Thoracic aorta (tissue), 2 donors: ENCODE measurements at places on chromosomes 5 and 9.

DNA sequence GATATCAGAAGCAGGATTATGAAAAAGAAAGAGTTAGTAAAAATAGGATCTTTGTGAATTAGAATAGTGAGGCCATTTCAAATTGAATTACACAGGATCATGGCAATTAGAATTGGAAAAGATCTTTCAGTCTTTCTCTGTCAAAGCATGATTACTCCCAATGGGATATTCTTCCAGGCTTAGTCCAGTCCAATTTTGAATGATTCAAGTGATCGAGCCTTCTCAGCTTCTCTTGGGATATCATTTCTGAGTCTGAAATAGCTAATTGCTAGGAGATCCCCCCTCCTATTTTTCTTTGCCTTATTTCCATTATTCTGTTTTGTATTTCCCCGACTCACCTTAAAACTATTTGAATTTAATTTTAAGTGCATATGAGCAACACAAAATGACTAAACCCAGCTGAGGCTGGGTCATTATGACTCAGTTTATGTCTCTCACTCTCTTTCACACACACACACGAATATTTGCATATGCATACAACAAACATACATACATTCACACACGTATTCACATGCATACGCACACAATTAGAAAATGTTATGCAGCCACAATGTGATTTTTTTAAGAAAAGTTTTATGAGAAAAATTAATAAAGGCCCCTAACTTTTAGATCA lies 34.8 kb upstream of the EFNA5 start:
- no peak for DNase-seq

DNA sequence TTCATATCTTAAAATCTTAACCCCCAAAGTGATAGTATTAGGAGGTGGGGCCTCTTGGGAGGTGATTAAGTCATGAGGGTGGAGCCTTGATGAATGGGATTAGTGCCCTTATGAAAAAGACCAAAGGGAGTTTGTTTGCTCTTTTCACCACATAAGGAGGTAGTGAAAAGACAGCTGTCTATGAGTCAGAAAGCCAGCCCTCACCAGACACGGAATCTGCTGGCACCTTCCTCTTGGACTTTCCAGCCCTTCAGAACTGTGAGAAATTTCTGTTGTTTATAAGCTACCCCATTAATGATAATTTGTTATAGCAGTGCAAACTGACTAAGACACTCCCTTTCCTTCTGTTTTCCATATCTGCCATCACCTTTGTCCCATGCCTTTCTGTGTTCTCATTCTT lies 20.8 kb downstream of the IFNB1 start:
- DNase-seq, result no peak

DNA sequence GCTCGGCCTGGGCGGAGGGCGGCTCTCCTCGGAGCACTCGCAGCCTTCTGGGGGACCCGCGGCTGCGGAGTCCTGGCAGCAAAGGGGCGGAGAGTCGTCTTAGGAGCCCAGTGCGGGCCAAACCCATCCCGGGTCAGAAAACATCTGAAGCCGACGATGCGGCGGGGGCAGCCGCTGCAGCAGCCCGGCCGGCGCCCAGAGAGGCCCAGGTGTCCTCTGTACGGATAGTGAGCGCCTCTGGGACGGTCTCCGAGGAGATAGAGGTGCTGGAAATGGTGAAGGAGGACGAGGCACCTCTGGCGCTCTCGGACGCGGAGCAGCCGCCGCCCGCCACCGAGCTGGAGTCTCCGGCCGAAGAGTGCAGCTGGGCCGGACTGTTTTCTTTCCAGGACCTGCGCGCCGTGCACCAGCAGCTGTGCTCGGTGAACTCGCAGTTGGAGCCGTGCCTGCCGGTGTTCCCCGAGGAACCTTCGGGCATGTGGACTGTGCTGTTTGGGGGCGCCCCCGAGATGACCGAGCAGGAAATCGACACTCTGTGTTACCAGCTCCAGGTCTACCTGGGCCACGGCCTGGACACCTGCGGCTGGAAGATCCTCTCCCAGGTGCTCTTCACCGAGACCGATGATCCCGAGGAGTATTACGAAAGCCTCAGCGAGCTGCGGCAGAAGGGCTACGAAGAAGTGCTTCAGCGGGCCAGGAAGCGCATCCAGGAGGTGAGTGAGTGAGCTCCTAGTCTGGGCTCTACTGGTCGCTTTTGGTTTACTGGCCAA lies 1.2 kb downstream of the JMY start:
- DNase-seq, result no peak

DNA sequence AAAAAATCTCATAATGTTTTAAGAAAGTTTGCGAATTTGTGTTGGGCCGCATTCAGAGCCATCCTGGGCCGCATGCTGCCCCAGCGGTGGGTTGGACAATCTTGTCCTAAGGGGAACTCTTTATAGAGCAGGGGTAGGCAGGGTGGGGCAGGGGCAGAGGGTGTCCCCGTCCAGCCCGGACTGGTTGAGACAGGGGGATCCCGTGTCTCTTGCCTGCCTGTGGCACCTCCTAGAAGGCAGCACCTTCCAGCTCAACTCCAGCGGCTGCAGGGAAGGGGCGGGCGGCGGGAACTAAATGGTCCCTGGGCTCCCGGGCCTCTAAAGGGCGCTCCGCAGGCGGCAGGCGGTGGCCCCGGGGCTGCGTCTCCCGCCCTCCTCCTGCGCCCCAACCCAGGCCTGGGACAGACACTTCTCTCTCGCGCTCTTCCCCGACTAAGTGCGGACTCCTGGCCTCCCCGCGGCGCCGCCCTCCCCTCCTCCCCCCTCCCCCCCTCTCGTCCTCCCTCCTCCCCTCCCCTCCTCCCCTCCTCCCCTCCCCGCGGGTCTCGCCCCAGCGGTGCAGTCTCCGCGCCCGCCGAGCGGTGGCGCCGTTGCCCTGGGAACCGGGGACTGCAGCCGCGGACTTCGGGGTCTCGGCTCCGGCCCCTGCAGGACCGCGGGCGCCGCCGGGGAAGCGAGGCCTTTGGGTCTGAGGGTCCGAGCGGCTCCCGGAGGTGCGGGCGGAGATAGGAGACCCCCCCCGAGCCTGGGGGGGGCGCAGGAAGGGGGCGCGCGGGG lies 132.6 kb downstream of the MRPL36 start:
- DNase-seq, result no peak

- no peak for DNase-seq
These were observed 53.7 kb upstream of the PPP3R2 start for GRCh38 chr9:101648493-101648892.

DNA sequence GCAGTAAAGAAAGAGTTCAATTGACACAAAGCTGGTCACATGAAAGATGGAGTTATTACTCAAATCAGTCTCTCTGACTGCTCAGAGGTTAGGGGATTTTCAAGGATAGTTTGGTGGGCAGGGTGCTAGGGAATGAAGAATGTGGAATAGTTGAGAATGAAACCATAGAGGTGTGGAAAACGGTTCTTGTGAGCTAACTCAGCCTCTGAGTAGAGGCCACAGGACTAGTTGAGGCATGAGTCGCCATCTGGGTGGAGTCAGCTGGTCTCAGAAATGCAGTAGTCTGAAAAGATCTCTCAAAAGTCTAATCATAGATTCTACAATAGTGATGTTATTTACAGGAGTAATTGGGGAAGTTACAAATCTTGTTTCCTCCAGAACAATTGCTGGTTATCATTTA lies 178.9 kb upstream of the SPEF2 start:
- no peak for DNase-seq

DNA sequence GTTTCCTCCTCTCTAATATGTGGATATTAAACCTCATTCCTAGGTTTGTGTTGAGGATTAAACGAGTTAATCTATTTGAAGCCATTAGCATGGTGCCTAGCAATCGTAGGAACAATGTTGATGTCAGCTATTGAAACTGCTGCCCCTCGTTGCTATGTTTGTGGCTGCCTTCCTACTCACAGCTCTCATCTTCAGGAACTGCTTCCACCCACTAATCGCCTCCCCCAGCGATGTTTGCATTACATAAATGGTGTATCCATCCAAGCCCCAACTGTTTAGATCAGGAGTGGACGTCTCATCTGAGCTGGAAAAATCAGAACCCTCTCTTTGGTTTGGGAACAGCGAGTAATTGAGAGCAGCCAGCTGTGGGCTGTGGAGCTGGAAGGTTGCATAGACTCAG lies 416.6 kb downstream of the ARHGEF28 start:
- no peak for DNase-seq

GRCh38 chr9:113137196-113138168 lies 13.3 kb upstream of the SLC31A2 start:
- no peak for DNase-seq

GRCh38 chr9:125258832-125259534 lies 2.6 kb upstream of the GAPVD1 start:
- no peak for DNase-seq

DNA sequence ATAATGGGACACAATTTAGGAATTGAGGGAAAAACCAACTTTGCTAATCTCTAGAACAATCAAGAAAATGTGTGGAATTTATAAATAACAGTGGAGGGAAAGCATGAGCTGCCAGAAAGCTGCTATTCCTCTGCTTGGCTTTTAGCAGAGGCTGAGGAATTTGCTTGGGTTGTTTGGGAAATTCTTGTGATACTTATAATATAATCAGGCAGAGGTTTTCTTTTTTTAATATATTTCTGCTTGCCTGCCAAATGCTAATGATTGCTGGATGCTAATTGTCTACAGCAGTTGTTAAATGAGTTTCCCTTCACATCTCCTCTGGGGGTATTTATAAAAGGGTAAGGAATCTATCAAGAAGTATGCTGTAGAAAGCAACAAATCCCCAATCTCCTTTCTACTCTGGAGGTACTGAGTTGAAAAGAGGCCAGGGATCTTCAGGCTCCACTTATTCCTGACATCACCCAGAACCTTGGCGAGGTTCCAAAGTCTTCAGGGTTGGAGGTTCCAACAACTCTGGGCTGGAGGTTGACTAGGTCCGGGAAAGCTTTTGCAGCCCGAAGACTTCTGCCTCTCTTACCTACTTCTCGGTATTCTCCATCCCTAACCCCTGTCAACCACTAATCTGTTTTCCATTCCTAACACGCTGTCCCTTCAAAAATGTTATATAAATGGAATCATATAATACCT lies 60.4 kb upstream of the TMED7 start:
- DNase-seq, result no peak

GRCh38 chr5:156043351-156043750 lies 283.6 kb upstream of the SGCD start:
- no peak for DNase-seq

GRCh38 chr9:68950188-68950587 lies 63.7 kb downstream of the PRKACG start:
- DNase-seq, result no peak

DNA sequence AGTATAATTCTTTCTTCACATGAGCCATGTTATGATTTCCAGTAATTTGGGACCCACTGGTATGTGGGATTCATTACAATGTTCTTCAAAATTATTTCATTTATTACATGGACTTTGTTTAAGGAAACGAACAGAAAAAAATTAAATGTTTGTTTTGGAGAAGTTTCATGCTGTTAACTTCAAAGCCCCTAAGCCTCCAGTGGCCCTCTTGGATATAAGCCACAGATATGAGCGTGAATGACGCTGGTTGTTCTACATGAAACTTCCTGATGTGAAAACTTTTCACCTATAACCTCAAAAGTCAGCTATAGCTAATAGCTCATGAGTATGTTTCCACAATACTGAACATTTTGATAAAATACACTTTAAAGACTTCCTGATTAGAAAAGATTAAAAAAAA lies 334.2 kb downstream of the PDE4D start:
- DNase-seq, result no peak

GRCh38 chr9:37650299-37650872 lies 368 bp upstream of the FRMPD1 start:
- no peak for DNase-seq

GRCh38 chr5:84724683-84725082 lies 340.0 kb upstream of the EDIL3 start:
- DNase-seq, result no peak

DNA sequence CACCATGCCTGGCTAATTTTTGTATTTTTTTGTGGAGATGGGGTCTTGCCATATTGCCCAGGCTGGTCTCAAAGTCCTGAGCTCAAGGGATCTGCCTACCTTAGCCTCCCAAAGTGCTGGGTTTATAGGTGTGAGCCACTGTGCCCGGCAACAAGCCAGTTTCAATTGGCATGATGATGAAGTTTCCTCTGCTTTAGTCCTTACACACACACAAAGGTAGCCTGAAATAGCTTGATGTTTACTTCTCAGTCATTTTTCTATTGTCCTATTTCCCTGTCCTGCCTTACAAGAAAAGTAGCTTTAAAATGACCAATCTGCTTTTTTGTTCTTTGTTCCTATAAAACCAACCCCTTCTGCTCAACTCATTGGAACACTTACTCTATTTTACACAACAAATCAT lies 33.6 kb downstream of the PDE6A start:
- no peak for DNase-seq
